HuH-7 (cell line): ENCODE measurements at places on chromosomes 7 and 10.

DNA sequence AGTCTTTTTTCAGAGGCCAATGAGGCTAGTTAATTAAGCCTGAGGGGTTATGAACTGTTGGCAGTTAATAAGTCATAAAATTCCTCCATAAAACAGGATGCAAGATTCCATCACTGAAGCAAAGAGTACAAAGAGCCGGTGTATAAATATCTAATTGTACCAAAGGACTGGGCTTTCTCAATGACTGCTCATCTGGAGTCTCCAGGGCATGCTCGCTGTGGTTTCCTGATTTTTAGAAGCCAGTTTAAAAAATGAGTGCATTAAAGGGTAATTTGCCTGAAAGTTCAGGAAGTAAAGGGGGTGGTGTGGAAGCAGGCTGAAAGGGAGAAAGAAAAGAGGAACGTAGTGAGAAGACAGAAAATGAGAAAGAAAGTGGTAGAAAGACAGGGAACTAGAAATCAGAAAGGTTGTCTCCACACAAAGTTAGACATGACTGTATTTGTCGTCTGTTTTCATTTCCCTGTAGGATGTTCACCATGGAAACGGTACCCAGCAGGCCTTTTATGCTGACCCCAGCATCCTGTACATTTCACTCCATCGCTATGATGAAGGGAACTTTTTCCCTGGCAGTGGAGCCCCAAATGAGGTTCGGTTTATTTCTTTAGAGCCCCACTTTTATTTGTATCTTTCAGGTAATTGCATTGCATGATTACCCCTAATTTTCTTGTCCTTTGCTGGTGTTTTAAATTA lies 282.3 kb downstream of the TWIST1 start:
- no peak for DNase-seq

DNA sequence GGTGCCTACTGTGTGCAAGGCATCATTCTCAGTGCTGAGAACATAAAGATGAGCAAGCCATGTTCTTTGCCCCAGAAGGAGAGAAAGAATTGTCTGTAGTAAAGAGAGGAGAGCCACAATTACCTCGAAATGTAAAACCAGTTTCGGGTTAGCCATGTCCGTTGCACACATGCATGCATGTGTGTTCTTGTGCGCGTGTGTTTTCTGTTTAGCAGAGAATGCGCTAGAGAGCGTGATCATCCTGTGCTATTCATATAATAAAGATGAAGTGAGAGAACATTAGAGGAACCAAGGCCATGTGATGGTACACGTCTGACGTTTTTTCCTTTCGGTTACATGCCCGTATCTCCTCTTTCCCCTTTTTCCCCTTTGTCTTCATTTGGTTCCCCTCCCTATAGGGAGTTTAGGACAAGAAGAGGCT lies 158.2 kb downstream of the CELF2 start:
- no peak for DNase-seq

DNA sequence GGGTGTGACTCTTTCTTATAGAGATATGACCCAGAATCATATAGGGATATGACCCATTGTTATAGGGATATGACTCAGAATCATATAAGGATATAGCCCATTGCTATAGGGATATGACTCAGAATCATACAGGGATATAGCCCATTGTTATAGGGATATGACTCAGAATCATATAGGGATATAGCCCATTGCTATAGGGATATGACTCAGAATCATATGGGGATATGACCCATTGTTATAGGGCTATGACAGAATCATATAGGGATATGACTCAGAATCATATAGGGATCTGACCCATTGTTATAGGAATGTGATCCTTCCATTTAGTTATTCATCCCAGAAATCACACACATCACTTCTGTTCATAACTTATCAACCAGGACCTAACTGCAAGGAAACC lies 312.2 kb upstream of the ADARB2 start:
- DNase-seq = no peak

GRCh38 chr10:80471001-80471400 lies 16.9 kb downstream of the TSPAN14 start:
- DNase-seq = no peak

DNA sequence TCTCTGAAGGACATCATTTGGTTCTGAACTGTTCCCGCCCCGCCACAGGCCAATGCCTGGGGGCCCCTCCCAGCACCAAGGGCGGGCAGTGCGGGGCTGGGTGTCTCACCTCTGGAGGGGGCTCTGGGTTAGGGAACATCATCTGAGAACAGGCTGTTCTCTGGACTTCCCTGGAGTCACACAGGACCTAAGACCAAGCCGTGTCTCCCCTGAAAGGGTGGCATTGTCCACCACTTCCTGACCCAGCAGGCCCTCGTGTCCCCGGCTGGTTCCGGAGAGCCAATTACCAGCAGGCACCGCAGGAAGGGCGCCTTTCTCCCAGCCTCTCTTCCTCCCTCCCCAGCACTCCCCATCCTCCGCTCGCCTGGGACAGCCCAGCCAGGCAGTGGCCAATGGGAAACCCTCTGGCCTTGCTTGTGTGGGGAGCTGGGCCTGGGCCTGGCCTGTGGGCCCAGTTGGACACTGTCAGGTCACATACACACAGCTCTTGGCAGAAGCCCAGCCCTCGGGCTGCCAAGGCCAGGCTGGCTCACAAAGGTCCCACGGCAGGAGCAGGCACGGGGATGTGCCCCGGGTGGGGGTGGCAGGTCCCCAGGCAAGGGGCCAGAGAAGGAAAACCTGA lies 119.5 kb downstream of the SPDYE5 start:
- DNase-seq = no peak

DNA sequence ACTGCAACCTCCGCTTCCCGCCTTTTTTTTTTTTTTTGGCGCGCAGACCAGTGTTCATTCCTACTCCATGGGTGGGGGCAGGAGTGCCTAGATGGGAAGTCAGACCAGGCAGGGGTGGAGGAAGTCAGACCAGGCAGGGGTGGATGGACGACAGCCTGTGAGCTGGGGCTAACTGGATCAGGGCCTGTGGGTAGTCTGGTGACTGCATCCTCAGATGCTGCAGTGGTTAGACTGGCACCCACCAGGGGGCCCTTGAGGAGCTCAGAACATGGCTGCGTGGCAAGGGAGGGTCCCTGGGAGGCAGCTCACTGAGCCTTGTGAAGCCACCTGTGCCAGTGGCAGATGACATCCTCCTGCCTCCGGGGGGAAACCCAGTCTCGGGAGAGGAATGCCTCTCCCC lies 35.1 kb downstream of the RCC1L start:
- no peak for DNase-seq

GRCh38 chr7:128909625-128910568 lies 612 bp downstream of the KCP start:
- DNase-seq = peak; percentile 62

DNA sequence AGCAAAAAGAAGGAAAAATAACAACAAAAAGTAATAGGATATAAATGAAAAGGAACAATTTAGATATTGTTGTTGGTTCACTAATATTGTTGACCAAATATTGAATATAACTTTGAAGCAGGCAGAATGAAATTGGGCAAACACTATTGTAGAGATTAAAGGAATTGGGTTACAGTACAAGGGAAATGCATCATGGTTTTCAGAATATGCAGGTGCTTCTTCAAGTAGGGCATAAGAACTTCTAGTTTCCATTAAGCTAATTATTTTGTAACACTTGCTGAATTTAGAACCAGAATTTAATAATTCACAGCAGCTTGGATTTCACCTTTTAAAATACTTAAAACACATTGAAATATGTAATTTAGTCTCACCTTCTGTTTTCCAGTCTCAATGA lies 36.5 kb downstream of the RPA3 start:
- DNase-seq = no peak

- no peak for DNase-seq
Observed at GRCh38 chr10:52818019-52818418, 45.4 kb upstream of the MBL2 start.

DNA sequence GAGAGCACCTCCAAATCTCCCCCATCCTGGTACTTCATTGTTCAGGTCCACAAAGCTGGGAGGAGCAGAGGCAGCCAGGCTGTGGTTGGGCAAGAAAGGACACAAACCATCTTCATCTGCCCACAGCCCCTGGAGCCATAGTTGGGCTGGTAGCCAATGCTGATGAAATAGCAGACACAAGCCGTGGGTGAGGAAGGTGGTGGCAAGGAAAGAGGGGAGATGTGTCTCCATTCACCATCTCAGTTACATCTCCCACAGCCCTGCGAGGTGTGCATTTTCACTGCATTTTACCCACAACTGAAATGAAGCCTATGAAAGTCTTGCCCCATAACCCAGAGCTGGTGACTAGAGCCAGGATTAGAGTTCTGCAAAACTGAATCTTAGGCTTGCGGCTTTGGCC lies 35.0 kb downstream of the PIK3AP1 start:
- no peak for DNase-seq

- no peak for DNase-seq
Observed at GRCh38 chr10:7933262-7933661, 115.0 kb downstream of the TAF3 start.

GRCh38 chr10:132479024-132479602 lies 58.5 kb upstream of the INPP5A start:
- DNase-seq = no peak

DNA sequence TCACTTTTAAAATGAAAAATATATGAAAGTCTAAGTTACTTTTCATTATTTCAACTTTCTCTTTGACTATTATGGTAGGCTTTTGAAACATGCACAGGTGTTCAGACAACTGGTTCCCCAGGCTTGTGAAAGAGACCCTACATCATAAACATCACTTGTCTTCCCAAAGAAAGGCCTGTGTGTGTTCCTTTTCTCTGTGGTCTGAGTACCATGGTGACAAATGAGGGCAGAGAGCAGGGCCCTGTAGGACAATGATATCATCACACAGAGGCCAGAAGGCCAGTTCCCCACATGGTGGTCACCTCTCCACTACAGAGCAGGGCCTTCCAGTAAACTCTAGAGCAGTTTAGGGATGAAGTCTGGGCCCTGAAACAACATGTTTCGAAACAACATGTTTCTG lies 288.8 kb downstream of the USP6NL start:
- DNase-seq = no peak

DNA sequence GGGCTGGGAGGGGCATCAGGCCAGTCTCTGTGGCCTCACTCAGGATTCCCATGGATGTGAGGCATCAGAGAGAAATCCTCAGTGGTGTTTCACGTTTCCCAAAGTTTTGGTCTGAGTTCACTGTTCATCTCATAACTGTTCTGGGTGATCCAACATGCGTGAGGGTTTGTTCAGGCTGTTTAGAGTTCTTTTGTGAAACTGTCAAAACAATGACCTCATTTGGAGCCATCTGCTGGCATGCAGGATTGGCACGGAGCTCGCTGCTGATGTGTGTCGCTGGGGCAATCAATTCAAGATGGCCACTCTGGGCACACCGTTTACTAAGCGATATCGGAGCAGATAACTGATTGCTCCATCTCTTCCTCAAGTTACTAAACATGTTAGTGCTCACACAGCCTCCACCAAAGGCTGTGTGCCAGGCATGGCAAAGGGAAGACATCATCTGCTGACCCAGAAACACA lies 365.6 kb downstream of the WDR11 start:
- no peak for DNase-seq

- DNase-seq = no peak
Observed at GRCh38 chr7:79507131-79507530, 53.7 kb upstream of the MAGI2 start.

GRCh38 chr7:133217773-133218172 lies 35.1 kb upstream of the EXOC4 start:
- DNase-seq = no peak

DNA sequence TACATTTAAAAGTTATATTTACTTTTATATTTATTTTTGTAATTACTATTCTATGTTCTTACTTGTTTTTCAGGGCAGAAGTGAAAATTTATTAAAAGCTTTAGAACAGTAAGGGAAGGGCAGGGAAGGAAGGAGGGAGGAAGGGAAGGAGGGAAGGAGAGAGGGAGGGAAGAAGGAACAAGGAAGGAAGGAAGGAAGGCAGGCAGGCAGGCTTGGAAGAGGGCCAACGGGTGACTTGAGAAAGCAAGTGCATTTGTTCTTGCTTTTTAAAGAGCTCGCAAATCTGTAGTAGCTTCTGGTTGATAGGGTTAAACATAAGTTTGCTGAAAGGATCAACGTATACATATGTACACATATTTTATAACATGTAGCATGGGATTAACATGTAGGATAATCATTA lies 725.3 kb upstream of the FZD8 start:
- no peak for DNase-seq

DNA sequence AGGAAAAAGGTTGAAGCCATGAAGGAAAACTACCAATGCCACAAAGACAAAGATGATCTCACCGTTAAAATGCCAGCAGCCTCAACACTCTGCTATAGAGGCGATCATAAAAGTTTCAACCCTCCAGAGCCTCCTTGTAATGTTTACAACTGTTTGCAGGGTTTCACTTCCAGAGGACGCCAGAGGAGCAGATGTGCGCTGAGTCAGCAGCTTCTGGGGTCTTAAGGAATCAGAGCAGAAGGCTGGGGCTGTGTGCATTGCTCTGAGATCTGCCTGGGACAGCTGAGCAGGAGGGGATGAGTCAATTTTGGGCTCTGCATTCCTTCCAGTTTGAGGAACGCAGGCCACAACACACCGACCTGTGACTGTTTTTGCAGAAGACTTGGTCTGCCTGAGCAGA lies 98.3 kb downstream of the TMEM130 start:
- no peak for DNase-seq

DNA sequence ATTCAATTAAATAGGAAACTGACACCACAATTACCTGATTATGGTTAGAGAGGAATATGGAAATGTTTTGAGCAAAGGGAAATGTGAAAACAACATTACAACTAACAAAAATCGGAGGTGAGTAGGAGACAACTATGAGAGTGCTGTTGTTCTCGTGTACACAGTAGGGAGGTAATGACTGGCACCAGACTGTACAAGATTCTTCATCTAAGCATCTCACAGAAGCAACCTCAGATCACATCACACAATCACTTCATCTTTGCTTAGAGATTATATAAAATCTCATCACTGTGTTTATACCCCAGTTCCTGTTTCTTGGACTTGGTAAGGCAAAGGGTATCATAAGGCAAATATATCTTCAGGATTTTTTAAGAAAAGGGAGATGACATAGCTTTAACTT lies 14.9 kb downstream of the ABLIM1 start:
- DNase-seq = no peak

- DNase-seq = no peak
Observed at GRCh38 chr10:55098452-55098851, 297.4 kb upstream of the PCDH15 start.

DNA sequence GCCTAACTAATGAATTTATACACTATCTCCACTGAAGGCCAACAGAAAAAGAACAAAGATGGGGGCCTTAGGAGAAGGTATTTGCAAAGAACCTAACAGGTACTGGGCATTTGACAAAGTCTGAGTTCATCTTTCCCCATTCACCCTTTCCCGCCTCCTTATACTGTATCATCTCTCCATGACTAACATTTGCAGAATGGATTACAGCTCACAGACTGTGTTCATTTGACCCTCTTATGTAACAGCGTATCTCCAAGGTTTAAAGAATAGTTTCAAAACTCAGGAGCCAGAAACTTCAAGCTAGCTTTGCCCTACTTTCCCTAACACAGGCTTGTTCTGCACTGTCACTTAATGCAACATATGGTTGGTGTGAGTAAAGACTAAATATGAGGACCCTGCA lies 238.7 kb upstream of the CELF2 start:
- no peak for DNase-seq

GRCh38 chr10:130394832-130395231 lies 258.6 kb downstream of the GLRX3 start:
- no peak for DNase-seq
